ENCODE measurements at places on chromosomes 3 and 15.

- DNase-seq = no peak
These were observed 17.7 kb downstream of the FRMD4B start for GRCh38 chr3:69368129-69368741.

GRCh38 chr15:50134524-50135024 is 15.5 kb upstream of the ATP8B4 start:
- DNase-seq = no peak

- peak; percentile 50 for DNase-seq
These were observed 24.7 kb downstream of the LOXL1 start for GRCh38 chr15:73950831-73951561.

DNA sequence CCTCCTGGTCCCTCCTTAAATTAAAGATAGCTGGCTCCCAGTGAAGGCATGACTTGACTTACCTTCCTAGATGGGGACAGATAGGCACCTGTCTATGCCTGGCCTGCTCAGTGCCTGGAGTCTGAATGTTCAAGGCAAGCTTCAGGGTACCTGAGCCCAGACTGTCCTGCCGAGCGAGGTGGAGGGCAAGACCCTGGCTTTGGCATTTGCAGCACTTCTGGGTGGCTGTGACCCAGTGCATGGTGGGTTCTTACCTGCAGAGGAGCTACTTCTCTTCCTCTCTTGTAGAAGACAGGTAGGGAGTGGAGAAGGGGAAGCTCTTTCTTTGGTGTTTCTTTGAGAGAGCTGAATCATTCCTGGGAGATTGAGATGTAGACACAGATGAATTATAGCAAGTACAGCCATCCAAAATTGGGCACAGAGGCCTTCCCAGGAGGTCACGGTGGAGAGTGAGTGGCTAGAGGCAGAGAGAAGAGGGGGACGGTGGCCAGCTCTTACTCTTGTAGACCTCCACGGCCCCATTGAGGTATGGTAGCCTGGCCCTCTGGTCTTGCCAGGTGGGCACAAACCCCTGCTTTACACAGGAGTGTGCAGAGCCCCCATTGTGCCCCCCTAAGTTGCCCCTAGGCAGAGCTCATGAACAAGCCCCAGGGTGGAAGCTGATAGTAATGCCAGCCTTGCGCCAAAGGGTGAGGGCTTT is 402.5 kb upstream of the TPM1 start:
- DNase-seq = no peak

DNA sequence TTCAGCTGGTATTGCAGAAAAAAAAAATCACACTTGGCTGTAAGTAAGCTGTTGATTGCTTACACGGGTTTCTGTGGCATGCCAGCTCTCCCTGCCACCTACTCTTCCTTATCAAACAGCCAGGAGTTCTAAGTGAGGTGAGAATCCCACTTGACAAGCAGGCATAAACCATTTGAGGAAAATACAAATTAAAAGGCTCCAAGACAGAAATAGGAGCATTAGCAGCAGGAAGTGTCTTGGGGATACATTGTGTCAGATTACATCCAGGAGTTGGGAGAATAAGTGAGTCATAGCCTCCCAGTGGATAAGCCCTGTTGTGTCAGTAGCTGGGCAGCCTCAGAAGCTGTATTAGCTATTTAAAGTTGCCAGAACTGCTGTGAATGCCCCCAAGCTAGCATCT is 256.0 kb downstream of the CNTN4 start:
- DNase-seq = no peak

GRCh38 chr3:146503461-146504202 is 34.3 kb upstream of the PLSCR2 start:
- no peak for DNase-seq

- no peak for DNase-seq
These were observed 152.3 kb downstream of the CACNA1D start for GRCh38 chr3:53646723-53647122.

GRCh38 chr3:40109641-40110490 is 199.6 kb upstream of the EIF1B start:
- no peak for DNase-seq

DNA sequence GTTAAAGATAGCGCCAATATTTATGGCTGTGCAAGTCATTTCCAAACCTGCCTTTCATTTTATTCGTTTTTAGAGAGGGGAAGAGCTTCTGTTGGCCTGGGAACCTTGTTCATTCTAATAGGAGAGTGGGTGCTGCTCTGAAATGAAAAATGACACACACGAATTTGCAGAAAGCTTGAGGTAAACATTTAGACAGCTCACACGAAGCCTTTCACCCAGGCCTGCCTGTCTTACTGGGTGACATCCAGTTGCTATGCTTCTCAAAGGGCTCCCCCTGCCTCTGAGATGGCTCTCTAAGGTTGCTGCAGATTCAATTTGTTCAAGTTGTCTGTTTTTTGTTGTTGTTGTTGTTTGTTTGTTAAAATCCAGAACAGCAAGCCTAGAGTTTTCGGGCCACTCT is 18.2 kb downstream of the PEX5L start:
- DNase-seq = no peak

DNA sequence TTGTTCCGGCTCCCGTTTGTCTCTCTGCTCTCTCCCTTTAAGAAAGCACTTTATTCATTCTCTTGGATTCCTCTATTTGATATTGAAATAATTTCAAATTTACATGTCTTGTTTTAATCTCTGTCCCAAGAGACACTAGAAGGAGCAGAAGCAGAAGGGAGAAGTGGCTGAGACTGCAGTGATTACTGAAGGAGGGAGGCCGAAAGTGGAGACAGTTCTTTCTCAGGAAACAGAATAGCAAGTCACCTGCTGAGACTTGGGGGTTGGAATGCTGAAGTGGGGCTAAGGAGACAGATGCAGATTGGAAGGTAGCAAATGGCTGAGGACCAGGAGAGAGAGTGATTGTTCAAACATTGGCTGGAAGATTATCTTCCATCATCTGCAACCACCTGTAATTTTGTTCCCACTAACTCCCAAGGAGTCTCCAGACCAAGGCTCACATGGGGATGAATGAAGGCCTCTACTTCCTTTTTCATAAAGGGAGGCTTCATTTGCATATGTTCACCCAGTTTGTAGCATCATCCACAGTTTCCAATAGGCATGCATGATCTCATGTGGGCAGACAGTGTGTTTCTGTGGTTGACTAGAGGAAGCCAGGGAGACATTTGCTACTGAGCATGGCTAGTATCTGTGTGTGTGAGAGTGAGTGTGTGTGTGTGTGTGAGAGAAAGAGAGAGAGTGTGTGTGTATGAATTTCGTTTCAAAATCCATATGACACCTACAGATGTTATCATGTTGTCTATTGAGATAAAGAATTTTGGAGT is 24.0 kb downstream of the LTF start:
- DNase-seq = no peak

DNA sequence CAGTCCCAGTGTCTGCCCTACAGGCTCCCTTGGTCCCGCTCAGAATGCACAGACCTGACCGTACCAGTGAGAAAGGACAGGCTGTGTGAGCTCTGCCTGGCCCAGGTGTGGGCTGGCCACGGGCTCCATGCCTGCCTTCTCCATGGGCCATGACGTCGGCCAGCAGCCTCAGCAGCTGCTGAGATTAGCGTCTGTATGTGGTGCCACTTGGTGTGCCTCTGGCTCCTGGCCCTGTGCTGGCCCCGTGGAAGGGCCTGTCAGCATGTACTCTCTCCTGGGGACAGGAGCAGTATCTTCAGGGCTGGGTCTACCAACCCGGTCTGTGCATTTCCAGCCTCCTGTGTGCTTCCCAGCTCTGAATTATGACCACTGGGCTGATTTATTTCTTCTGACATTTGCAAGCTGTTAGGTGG is 25.7 kb downstream of the KLF13 start:
- no peak for DNase-seq

GRCh38 chr15:52221730-52222129 is 30.5 kb upstream of the GNB5 start:
- DNase-seq = no peak

DNA sequence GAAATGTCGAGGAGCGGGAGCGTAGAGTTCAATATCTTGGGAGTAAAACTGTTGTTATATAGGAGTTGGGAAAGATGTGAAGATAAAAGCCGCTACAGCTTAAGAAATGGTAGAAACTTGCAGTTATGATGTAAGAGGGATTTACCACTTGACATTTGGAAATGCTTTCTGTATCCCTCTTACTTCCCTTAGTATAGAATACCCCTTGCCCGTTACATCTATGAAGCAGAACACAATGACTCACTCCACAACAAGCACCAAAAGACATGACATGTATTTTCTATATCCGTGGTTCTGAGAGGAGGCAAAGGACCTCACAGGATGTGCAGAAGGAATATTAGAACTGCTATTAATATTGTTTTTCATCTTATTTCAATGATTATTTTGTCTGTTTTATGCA is 254.2 kb upstream of the NR2F2 start:
- no peak for DNase-seq

- DNase-seq = no peak
These were observed 3.7 kb upstream of the NGRN start for GRCh38 chr15:90261811-90262210.

- DNase-seq = no peak
These were observed at the start of gene VGLL3 for GRCh38 chr3:86990734-86991481. Gene VGLL3, minus strand, starts transcription at chr3:86991149. Its CDS starts 406 bp downstream, at chr3:86990743.

GRCh38 chr15:53559364-53560277 is 199.8 kb downstream of the WDR72 start:
- no peak for DNase-seq

GRCh38 chr15:70322051-70322668 is 224.4 kb upstream of the TLE3 start:
- DNase-seq = no peak

GRCh38 chr15:94297558-94297957 is 66.2 kb downstream of the MCTP2 start:
- no peak for DNase-seq

GRCh38 chr3:157201648-157202278 is 41.8 kb upstream of the CCNL1 start:
- DNase-seq = no peak
